ENCODE measurements at places on chromosomes 16 and 17. TPM values are rescaled to one million over a fixed set of nuclear protein-coding genes. Genes with fewer than 3 reads are reported as not detected.

The TSPOAP1 gene
- 10.0 TPM for total RNA-seq

DNA sequence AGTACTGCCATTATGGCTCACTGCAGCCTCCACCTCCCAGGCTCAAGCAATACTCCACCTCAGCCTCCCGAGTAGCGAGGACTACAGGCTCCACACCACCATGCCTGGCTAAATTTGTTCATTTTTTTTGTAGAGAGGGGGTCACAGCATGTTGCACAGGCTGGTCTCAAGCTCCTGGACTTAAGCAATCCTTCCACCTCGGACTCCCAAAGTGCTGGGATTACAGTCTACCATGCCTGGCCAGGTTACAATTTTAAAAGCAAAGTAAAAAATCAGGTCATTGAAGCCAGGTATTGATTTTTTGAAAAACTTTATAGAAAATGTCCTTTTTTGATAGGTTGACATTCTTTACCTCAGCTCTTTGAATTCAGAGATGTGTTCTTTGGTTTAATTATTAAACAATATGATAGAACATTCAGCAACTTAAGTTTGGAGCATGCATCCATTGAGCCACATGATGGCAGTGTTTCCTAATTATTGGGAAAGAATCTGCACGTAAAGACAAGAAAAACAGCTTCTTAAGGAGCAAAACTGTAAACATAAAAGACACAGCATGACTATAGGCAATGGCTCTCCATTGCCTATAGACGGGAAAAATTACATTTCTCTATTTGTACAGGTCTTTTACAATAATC, 1.7 kb upstream of the SLC16A11 start:
- DNase-seq = no peak

DNA sequence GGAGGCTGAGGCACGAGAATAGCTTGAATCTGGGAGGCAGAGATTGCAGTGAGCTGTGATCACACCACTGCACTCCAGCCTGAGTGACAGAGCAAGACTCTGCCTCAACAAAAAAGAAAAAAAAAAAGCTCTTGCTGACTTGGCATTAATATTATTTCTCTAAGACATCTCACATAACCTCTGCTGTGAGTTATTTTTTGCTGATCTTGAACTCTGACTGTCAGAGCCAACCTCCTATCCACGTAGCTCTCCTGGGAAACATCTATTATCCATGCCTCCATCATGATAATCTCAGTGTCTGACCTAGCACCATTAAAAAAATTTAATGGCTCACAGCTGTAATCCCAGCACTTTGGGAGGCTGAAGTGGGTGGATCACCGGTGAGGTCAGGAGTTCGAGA, 12.7 kb upstream of the ULK2 start:
- DNase-seq = no peak

DNA sequence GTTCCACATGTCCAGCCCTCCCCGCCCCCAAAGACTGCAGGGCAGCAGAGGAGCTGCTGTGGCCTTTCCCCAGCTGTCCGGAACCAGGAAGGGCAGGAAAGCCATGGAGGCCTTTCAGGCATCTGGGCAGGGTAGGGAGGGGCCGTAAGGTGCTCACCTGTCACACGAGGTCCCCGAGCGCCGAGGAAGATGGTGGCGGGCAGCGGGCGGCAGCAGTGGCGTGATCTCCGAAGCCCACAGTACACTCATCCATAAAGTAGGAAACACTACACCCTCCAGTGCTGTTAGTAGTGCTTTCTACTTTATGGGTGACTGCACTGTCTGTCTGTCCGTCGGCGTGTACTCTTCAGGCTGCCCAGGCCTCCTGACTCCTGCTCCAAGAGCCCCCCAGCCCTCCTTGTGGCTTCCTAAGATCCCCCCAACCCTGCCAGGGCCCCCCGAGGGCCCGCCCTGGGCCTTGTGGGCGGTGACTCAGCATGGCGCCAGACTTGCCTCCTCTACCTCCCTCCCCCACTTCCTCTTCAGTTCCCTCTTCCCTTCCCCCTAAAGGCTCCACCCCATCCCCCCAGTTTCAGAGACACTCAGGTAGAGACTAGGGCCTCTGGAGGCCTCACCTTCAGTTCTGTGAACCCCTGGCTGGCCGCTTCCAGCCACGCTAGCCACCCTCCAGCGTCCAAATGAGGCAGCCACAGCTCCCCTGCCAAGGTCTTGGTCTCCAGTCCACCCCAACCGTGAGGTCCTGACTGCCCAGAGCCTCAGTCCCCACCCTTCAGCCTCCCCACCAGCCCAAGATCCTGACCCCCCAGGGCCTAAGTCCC, 2.6 kb upstream of the TSPOAP1 start:
- no peak for DNase-seq

GRCh38 chr16:7257016-7257415, 75.6 kb upstream of the RBFOX1 start:
- DNase-seq = peak; percentile 62

DNA sequence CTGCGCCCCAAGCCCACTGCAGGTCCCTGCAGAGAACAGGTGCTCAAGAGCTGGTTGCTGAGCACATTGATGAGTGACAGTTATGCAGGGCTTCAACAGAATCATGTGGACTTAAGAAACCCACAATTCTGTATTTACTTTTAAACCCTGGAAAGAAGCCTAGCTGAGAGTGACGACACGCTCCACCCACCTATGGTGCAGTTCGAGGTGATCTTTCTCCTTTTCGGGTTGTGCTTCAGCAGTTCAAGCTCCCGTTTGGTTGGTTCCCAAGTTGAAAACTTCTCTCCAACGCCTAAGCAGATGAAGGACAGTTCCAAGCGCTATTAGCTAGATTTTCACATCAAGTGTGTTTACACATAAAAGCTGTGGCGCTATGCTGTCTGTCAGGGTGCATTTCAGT, 23.9 kb downstream of the USP22 start:
- DNase-seq = no peak

The ADAP2 gene
- total RNA-seq = 10.5 TPM

The MYH8 gene
- total RNA-seq = not detected

- no peak for DNase-seq
Observed at GRCh38 chr16:31429314-31429713, 1.2 kb upstream of the COX6A2 start.

- no peak for DNase-seq
Observed at GRCh38 chr17:82018152-82018988, 4.3 kb downstream of the CENPX start.

Measured in esophagus muscularis mucosa (tissue), 4 donors.